Renal pelvis (tissue), 12 donors: ENCODE measurements at places on chromosomes 5 and 9. TPM values are rescaled to one million over a fixed set of nuclear protein-coding genes. Genes with fewer than 3 reads are reported as not detected.

- peak; percentile 66 for DNase-seq
These were observed 58.2 kb downstream of the EXOSC2 start for GRCh38 chr9:130751631-130752355.

The SPINK6 gene
- polyA plus RNA-seq: not detected

- DNase-seq: no peak
These were observed 28.7 kb upstream of the ABL1 start for GRCh38 chr9:130806327-130806716.

The TERT gene
- polyA plus RNA-seq: 0.31 TPM

The CYLC2 gene
- polyA plus RNA-seq: not detected

The TMEM171 gene
- polyA plus RNA-seq: 7.2 TPM

DNA sequence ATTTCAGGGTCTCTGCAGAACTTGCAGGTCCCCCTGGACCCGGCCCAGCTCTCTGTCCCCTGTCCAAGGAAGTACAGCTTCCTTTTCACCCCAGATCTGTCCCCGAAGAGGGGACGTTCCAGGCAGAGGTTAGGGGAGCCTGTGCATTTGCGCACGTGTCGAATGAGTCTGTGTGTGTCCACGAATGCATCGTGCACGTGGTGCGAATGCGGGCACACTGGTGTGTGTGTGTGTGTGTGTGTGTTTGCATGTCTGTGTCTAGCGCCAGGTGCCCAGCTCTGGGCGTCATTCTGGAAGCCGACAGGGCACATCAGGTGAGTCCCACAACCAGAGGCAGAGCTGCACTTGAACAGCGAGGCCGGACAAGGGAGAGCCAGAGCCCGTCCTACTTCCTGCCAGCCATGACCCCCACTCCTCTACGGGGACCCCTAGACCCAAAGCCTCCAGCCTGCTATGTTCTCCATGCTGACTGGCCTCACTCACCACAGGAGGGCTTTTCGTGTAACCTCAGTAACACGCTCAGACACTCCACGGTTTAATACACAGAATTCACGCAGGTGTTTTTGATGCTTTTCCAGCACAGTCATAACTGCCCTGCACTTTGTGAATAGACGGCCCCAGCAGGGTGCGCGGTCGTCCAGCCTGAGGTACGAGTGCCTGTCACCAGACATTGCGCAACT is 41.3 kb upstream of the CACNA1B start:
- no peak for DNase-seq

DNA sequence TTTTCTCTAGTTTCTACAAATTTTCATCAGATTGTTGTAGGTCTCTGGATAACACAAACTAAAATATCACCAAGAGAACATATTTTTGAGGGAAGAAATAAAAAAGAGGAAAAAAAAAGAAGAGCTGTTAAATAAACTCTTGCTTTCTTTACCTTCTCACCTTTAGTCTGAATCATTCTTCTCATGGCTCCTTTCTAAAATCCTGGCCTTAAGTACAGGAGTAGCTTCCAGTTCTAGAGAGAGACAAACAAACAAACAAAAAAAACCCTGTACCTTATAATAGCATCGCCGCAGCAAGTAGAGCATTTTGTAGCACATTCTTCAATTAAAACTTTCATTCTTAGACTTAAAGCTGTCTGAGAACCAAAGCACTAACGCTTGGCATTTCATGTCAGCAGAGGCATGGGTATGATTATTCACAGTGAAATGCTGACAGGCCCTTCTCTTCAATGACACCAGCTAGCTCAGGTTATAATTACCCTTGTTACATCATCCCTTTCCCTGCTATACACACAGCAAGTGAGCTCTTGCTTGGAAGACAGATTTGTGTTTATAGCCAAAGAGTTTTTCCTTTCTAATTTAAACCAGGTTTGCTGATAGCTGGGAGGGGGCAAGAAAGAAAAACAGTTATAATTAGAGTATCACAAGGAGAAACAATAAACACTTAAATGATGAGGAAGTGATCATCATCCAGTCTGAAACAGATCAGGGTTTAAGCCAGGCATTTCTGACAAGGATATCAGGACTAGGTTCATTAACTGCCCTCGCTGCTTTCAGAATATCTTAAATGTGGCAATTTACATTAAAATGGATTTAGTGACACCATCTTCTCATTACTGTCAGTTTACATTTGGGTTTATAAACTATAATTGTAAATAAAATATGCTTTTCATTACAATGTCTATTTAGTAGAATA is 510.9 kb upstream of the ZNF608 start:
- no peak for DNase-seq

The CCL27 gene
- polyA plus RNA-seq: 0.95 TPM

GRCh38 chr9:114008667-114009410 is 69.3 kb downstream of the AMBP start:
- DNase-seq: no peak

DNA sequence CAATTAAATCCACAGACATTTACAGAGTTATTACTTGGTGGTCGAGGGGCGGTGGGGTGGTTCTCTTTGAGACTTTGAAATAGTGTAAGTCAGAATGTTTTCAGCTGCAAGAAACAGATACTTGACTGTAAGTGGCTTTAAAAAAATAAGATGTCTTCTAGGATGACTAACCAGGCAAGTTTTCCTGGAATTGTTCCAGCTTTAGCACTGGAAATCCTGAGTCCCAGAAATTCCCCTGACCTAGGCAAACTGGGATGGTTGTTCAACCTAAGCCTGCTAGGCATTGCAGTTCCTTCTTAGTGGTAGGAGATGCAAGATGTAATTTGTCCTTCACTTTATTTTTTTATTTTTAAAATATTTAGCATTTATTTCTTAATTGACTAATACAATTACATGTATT is 169.5 kb upstream of the POC5 start:
- DNase-seq: no peak

The PCDHA9 gene
- 0.06 TPM for polyA plus RNA-seq

DNA sequence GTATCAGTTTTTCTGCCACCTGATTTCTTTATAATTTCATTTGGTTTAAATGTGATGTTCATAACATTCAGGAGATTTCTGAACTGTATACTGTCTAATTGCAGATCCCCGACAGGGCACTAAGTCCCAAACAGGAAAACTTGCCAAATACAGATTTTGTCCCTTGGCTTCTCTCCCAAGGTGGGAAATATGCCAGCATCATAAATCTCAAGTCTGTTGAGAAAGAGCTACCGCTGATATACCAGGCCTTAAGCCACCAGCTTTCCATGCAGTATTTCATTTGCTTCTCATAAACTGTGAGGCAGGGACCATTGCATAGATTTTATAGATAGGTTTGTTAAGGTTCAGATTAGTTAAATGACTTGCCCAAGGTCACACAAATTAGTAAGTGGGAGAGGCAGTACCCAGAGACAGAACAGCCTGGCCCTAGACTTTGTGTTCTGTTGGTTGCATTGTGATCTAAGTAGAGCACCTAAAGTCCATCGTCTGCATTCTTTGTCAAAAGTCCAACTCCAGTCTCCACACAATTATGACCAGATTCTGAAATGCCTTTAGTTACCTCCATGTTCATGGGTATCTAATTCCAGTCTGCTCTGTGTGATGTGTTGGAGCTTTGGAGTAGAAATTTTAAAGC is 16.2 kb downstream of the GPR21 start:
- DNase-seq: no peak

The RLN2 gene
- polyA plus RNA-seq: 2.5 TPM

DNA sequence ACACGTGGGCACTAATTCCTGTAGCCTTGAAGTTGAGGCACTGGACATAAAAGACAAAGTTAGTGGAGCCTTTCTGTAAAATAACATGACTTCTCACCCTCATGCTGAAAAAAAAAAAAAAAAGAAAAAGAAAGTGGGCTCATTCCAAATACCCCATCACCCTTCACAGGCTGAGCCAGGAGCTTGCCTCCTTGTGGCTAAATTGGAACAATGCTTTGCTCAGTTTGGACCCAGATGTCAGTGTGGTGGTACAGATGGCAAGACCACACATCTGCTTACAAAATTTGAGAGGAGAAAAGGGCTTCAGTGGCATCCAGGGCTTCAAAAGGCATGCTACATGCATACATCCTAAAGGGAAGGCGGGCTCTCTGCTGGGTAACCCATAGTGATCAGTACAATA is 342.8 kb downstream of the EBF1 start:
- DNase-seq: no peak

DNA sequence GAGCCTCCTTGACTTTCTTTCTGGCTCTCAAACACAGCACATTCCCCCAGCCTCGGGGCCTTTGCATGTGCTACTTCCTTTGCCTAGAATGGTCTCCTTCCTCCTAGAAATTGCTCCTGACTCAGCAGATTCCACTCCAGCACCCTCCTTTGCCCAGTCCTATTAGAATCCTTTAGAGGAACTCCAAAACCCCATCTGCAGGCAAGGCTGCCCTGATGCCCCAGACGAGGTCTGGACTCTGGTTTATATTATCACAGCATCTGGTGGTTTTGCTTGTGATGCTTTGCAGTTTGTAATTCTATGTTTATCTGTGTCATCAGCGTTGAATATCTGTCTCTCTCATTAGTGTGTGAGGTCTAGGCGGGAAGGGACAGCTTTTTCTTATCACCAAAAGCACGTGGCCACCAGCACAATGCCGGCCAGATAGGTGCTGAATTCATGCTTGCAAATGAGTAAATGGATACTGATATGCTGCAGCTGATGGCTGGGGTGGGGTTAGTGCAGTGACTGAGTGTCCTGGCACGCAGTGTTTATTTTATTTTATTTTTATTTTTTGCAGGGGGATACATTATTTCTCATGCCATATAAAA is 30.0 kb upstream of the ANKH start:
- DNase-seq: no peak

The NKD2 gene
- polyA plus RNA-seq: 21.1 TPM

The IFNB1 gene
- polyA plus RNA-seq: not detected

- DNase-seq: no peak
These were observed 113.9 kb downstream of the SUSD1 start for GRCh38 chr9:112061152-112061740.

DNA sequence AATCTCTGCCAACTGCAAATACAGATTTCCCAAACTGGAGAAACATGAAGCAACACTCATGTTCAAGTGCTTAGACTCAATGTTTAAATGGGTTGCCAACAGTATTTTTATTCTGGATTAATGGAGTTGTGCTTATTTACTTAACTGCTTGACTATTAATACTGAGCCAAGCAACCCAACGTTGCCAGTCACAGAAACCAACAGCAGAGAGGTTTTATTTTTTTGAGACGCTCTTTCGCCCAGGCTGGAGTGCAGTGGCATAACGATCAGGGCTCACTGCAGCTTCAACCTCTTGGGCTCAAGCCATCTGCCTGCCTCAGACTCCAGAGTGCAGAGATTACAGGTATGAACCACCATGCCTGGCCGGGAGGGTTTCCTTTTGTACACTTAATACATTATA is 8.5 kb upstream of the TMEM268 start:
- no peak for DNase-seq

- DNase-seq: no peak
These were observed 87.5 kb upstream of the FSD1L start for GRCh38 chr9:105360344-105360743.

The BSPRY gene
- 10.0 TPM for polyA plus RNA-seq

- DNase-seq: peak; percentile 50
These were observed 8.7 kb upstream of the TRPC7 start for GRCh38 chr5:136374003-136374402.

DNA sequence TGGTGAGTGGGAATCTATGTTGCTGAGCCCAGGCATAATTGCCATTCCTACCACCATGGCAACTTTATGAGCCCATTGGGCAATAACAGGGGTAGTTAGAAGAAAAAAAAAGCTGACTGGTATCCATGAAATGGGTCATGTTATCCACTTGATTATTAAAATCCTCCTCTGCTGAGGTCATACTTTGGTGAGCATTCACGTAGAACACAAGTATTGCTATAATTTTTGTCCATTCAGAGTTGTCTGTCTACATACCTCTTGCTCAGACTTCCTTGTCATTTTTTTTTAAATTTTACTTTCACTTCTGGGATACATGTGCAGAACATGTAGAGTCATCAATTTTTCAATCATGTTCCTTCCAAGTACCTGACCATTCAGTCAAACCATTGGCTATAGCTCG is 780.8 kb upstream of the ARRDC3 start:
- DNase-seq: no peak

The UHRF2 gene
- polyA plus RNA-seq: 58.6 TPM

DNA sequence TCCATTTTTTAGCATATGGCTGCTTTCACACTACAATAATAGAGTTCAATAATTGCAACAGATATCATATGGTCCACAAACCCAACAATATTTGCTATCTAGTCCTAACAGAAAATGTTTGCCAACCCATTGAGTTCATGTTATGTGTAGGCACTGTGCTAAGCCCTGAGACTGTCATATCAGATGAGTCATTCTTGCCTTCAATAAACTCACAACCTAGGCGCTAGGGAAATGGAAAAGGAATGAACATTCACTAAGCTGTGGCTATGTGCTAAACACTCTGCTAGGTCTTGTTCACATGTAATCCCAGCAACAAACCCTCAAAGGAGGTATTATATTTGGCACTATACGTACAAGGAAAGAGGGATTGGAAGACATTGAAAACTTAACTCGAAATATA is 8.4 kb upstream of the TIMD4 start:
- no peak for DNase-seq

GRCh38 chr5:147176422-147176821 is 58.4 kb upstream of the STK32A start:
- no peak for DNase-seq

- DNase-seq: no peak
These were observed 736 bp upstream of the NKD2 start for GRCh38 chr5:1007681-1008450.

DNA sequence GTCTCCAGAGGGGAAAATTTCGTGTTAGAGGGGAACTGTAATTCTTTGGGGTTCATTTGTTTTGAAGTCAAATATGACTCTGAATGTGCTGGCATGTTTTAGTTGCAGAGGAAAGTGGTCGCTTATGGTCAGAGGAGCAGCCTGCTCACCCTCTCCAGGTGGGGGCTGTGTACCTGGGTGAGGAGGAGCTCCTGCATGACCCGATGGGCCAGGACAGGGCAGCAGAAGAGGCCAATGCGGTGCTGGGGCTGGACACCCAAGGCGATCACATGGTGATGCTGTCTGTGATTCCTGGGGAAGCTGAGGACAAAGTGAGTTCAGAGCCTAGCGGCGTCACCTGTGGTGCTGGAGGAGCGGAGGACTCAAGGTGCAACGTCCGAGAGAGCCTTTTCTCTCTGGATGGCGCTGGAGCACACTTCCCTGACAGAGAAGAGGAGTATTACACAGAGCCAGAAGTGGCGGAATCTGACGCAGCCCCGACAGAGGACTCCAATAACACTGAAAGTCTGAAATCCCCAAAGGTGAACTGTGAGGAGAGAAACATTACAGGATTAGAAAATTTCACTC is 13.5 kb downstream of the TXNDC15 start:
- no peak for DNase-seq

- DNase-seq: no peak
These were observed 103.0 kb downstream of the SPATA31D1 start for GRCh38 chr9:82091610-82092009.
